ENCODE measurements at places on chromosomes 6 and 20.

DNA sequence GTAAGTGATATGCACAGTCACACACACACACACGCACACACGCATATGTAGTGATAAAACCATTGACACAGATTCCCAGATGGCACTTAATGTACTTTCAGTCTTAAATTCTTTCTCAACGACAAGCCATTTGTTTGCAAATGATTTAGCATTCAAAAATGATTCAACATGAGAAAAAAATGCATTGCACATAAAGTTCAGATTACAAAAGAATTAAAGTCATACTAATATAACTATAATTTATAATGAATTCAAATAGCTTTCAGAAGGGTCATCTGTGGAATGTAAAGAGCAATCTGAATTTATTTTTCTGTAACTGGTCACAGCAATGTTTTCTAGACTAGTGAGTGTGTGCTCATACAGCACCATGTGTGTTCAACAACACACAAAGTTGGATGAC, 521.6 kb upstream of the ZNF337 start:
- no peak for DNase-seq

- DNase-seq, result no peak
Observed at GRCh38 chr6:33172688-33173534, 19.4 kb downstream of the COL11A2 start.

- no peak for DNase-seq
Observed at GRCh38 chr6:123745895-123746294, 57.8 kb upstream of the NKAIN2 start.

- no peak for DNase-seq
Observed at GRCh38 chr6:138331984-138332383, 45.7 kb upstream of the SMIM28 start.

DNA sequence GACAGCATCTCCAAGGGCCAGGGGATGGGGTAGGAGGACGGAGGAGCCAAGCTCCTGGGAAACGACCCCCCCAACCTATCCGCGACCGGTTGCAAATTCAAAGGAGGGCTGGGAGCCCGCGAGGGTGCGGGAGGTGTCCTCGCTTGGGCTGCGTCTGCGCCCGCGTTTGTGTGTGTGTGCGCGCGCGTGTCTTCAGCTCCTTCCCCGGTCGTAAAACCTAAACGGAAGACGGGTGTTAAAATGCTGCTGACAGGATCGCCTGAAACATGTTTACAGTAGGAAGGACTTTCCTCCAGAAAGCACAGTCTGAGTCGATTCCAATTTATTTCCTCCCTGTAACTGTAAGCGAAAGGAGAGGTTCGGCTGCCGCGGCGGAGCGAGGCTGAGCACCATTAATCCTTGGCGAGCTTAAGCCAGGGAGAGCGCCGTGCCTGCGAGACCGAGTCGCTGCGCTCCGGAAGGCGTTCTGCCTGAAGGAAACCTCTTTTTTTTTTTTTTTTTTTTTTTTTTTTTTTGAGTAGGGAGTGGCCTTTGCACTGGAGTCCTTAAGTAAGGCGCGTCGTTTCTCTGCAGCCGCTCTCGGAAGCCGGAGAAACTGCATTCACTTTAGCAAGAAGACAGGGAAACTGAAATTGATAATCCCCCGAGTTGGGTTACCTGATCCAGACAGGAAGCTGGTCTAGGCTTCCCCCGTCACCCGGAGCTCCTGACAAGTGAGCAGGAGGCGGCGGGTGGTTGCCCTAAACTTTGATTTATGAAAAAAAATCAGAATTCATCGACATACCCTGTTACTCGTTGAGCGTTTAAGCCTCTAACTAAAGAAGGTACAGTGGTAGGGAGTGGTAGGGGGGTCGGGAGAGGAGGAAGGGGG, 4.8 kb upstream of the SOX4 start:
- DNase-seq, result peak; percentile 38

DNA sequence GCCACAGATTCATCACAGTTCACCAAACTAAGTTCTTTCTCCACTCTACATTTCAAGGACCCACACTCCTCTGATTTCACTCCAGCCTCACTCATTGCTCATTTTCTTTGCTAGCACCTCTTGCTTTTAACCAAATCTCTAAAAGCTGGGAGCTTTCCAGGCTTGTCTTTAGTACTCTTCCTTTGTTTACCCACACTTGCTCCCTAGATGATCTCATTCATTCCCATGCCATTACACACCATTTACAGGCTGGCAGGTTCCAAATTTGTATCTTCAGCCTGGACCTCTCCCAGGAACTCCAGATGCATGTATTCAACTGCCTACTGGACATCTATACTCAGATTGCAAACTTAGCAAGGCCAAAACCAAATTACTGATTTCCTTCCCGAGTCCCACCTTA, 5.3 kb upstream of the GUCA1B start:
- DNase-seq, result no peak

DNA sequence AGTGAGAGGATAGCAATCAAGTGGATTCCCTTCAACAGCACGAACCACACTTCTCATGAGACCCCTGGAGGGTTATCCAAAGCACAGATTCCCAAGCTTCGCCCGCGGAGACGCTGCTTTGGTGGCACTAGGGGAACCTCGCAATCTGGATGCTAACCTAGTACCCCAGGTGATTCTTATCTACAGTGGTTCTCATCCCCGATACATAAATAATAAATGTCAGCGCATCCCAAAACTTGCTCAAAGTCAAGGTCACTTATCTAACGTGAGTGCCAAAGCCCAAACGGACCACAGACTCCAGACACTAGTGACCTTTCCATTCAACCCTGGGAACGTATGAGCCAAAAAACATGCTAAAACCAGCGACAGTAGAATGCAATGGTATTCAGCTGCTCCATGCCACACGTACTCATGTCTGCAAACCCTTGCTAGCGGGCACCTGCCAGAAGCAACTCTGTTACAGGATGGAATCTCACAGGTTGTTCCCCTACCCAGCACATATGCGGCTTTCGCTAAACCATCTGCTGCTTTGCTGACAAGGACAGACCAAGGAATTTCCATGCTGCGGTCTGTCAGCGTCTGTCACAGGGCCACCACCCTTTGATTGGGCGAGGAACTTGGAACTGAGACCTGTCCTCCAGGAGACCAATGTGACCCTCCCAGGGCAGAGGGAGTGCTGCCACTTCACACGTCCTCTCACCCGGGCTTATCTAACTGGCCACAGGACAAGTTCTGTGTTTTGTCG, 16.8 kb downstream of the MYLK4 start:
- DNase-seq, result no peak

GRCh38 chr6:104428184-104428583, 431.5 kb downstream of the HACE1 start:
- DNase-seq, result no peak

DNA sequence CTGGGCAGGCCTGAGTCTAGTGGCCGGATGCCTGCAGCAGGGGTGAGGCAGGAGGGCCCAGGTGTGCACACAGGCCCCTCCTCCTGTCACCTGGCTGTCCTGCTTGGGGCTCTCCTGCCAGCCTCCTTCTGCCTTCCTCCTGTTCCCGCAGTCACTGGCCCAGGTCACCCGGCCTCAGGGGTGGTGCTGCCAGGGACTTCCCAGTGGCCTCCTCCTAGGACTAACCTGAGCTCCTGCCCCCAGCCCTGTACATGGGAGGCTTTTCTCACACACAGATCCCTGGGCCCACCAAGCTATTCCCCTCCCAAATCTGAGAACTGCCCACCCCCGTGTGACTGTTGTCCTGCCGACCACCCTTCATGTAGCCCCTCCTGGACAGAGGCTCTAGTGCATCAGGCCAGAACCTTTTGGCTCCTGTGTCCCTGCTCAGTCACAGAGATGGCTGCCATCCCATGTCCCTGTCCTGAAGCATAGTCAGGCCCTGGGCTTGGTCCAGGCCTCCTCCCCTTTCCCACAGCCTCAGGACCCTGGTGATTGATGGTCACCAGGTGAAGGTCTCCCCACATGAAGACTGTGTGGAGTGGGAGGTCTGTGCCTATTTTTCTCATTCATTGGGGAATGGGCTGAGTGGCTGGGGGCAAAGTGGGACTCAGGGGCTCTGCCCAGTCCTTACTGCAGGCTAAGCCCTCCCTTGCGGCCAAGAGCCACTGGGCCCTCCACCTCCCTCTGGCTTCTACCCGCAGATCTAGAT, 1.1 kb upstream of the ULBP1 start:
- DNase-seq, result no peak

- DNase-seq, result no peak
Observed at GRCh38 chr20:63850689-63851547, 10.4 kb upstream of the ABHD16B start.

DNA sequence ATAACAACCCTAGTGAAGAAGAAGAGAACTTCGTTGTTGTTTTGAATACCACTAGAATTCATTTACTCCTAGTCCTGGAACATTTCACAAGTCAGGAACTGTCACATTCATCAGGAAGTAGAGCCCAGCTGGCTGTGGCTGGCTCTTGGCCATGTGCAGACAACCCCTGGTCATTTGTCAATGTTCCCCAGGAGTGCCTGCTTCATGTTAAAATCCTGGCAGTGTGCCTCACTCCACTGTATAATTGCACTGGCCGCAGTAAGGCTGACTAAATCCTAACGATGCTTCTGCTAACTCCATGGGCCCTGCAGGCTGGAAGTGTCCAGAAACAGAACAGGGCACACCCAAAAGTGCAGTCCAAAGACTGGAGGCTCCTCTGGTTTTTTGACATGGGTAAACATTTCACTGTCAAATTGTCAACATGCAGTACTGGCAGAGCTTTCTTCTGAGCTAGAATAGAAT, 41.5 kb upstream of the ADGRF1 start:
- DNase-seq, result peak; percentile 74

DNA sequence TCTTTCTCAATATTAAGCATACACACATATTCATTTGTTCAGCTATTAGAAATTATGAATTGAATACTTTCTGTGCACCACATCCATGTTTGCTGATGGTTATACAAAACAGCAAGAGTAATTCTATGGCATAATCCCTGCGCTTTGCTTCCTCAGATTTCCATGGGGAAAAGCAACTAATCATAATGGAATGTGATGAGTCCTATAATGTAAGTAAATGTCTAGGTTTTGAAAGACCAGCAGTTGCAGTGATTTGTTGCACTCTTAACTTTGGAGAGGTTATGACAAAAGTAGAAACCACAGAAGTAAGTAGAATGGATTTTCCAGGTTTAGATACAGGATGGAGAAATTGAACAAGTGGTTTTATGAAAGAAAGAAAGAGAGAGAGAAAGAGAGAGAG, 652.1 kb downstream of the CBLN4 start:
- DNase-seq, result no peak

GRCh38 chr6:26594730-26595632, 1.8 kb upstream of the ABT1 start:
- DNase-seq, result no peak

- no peak for DNase-seq
Observed at GRCh38 chr6:80203283-80203682, 96.8 kb downstream of the BCKDHB start.

DNA sequence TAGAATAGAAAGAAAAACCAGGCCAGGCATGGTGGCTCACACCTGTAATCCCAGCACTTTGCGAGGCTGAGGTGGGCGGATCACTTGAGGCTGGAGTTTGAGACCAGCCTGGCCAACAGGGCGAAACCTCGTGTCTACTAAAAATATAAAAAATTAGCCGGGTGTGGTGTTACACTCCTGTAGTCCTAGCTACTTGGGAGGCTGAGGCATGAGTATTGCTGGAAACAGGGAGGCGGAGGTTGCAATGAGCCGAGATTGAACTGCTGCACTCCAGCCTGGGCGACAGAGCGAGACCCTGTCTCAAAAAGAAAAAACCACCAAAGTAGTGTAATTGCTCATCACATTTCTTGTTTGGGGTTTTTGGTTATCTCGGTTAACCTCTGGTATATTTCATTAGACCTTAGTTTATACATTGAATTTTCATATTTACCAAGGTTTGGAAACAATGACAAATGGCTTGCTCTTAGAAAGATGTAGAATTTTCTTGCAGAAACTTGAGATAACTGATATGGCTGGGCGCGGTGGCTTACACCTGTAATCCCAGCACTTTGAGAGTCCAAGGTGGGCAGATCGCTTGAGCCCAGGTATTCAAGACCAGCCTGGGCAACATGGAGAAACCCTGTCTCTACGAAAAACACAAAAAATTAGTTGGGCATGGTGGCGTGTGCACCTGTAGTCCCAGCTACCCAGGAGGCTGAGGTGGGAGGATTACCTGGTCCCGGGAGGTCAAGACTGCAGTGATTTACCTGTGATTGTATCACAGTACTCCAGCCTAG, 14.2 kb downstream of the ITCH start:
- DNase-seq, result no peak

DNA sequence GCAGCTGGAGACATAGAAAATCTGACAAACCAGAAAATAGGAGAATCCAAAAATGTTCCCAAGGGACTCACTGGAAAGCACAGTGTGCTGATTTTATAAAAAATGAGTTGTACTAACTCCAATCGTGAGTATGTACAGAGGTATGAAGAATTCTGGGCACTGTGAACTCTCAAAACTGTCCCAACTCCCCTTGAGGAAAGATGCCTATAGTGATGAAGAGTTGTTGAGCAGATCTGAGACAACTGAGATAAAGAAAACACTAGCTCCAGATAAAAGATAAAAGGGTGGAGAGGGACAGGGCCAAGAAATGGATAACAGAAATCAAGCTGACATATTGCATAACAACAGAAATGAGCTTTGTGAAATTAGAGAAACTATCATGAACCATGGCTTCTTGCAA, 481.4 kb downstream of the MAFB start:
- DNase-seq, result no peak

DNA sequence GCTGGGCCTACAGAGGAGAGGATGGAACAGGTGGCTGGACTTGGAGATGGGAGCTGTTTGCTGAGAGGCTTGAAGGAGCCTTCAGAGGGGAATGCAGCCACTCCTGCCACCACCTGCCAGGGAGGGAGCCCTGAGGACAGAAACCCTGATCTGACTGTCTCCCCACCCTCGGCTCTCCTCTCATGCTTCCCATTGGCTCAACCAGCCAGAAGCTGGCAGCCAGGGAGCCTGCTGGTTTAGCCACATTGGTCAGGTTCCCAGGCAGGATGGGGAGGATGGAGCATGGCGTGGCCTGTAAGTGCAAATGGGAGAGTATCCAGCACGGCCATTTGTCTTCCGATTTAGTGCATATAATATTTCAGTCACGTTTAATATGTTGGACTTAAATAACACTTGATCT, 12.8 kb downstream of the TREM1 start:
- no peak for DNase-seq

- no peak for DNase-seq
Observed at GRCh38 chr6:63802606-63803206, 167.1 kb downstream of the PHF3 start.

- no peak for DNase-seq
Observed at GRCh38 chr6:7215131-7215530, 97.9 kb downstream of the SSR1 start.

- DNase-seq, result no peak
Observed at GRCh38 chr20:59371431-59371830, 71.0 kb downstream of the EDN3 start.

GRCh38 chr20:54555150-54555549, 79.8 kb downstream of the DOK5 start:
- no peak for DNase-seq

GRCh38 chr6:35072051-35072697, 69.0 kb downstream of the TCP11 start:
- no peak for DNase-seq

- no peak for DNase-seq
Observed at GRCh38 chr20:23826541-23827021, at the start of gene CST2. TSS of gene CST2 (minus strand) at chr20:23826729. CDS start at chr20:23826660, 69 bp downstream.

- no peak for DNase-seq
Observed at GRCh38 chr6:33691456-33692077, 19.9 kb downstream of the UQCC2 start.
